Lower leg skin (tissue), 4 donors: ENCODE measurements at places on chromosomes 2 and 18.

DNA sequence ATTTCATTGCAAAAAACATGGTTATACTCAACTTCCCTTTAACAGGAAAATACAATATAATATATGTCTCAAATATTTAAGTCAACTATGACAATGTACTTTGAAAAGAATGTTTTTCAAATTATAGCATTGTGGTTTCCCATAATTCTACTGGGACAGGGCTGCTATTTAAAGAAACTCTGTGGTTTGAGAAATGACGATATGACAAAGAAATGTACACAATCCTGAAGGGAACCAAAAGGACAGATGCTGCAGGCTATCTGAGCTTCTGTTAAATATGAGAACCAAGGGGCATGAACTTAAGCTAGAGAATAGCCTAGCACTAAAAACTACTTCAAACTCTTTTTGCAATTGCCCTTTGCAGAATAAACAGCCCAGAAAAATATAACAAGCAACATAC is 415.9 kb downstream of the GRB14 start:
- DNase-seq: no peak

GRCh38 chr2:74043345-74044329 is 58.9 kb downstream of the TET3 start:
- no peak for DNase-seq

DNA sequence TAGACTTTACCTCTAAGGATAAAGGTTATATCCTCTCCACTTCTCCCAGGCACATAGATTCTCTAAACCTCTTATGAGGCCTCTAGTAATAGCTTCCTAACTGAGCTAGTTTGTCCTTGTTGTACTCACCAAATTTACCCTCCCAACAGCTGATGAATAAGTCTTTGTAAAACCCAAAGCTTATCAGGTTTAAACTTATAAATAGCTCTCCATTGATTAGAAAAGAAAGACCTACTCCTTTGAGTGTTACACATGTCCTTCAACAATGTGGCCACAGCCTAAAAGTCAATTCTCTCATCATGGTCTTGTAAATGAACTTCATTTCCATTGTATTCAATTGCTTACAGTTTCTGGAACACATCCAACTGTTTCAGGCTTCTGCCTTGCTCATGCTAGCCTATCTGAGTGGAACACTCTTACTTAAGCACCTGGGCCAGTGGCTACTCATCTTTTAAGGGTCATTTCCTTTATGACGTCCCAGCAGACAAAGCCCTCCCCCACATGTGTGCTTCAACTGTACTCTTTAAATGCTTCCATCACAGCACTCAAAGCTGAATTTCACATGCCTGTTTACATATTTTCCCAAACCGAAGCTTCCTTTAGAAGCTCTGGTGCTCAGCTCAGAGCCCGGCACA is 131.6 kb downstream of the CDH2 start:
- no peak for DNase-seq

DNA sequence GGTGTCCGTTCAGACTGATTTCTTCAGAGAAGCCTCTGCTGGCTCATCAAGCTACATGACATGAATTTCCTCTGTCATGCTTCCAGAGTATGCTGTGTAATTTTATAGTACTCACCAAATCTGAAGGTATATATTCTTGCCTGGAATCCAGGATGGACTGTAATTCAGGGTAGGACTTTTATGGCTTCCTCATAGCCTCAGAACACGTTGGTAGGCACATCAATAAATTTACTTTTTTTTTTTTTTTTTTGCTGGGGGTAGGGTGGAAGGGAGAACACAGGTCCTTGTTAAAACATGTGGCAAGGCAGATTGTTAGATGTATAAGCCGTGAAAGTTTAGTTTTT is 34.4 kb downstream of the MTA3 start:
- DNase-seq: no peak

GRCh38 chr2:178152033-178152432 is 39.8 kb downstream of the RBM45 start:
- no peak for DNase-seq

DNA sequence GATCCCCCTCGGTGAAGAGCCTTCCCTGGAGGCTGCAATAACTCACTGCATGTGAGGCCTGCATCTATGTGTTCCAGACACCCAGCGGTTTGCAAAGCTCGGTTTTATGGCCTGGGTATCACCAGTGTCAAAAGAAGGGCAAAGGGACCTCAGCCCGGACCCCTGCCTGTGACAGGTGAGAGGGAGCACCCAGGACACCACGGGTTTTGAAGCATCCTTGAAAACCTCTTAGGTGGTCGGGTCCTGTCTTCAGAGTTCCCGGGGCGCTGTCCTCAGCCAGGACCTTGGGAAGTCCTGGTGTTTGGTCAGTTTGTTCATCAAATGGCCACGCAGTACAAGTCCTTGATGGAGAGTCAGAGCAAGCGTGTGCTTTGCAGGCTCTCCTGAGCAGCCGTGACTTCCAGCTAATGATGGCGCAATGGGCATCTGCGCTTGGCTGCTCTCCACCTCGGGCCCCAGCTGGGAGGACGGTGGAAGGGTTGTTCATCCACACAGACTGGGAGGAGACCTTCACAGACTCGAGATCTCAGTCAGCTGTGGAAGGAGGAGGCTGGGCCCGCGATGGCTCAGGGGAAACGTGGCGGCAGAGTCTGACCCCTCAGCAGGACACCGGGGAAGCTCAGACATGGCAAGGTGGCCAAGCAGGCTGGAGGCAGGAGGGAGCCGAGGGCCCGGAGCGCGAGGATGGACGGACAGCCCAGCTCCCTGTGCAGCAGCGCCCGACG is 113.1 kb upstream of the GPC1 start:
- no peak for DNase-seq

- DNase-seq: no peak
Measured at GRCh38 chr18:14015416-14015815, 100.1 kb upstream of the MC2R start.

GRCh38 chr2:109517118-109517889 is 96.5 kb downstream of the SEPTIN10 start:
- DNase-seq: no peak

DNA sequence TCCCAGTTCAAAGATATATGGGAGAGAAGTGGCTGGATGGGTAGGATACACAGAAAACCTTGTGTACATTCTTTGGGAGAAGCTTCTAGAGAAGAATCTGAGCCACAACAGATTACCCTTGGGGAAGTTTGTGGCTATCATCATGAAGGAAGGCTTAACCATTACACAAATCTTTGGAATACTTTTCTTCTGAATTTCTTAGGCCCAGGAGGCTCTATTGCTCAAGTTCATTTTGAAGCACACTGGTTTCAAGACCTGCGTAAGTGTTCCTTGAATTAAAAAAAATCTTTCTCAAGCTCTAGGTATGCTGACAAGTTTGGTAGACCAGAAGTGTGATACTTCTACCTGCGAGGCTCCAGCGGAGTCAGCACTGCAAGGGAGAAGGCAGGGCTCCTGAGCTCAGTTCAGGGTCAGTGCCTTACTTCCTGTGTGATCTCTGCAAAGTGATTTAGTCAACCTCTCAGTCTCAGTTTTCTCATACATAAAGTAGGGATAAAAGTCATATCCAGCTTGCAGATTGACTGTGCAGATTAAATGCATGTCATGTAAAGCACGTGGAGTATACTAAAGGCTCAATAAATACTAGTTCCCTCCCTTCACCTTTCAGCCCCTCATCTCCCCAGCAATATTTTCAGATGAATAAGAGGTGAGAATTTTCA is 438.6 kb downstream of the DLGAP1 start:
- no peak for DNase-seq

GRCh38 chr18:63253014-63253413 is 66.6 kb downstream of the BCL2 start:
- DNase-seq: no peak

- DNase-seq: no peak
Measured at GRCh38 chr2:239781454-239781853, 243.7 kb downstream of the NDUFA10 start.

DNA sequence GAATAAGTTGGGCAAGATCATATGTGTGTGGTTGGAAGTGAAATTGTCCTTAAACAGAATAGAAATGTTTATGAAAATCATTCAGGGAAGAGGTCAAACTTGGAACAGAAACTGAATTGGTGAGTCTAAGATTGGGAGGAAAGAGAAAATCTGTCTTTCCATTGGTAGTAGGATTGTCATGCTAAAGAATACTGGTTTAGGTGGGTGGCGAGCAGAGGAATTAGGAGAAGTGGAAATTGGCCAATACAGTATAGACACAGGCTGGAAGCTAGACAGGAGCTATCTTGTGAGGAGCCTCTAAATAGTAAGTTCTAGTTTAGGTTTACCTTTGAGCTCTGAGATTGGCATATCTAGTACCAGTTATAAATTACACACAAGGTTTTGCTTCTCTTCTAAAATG is 80.9 kb upstream of the KYNU start:
- no peak for DNase-seq

DNA sequence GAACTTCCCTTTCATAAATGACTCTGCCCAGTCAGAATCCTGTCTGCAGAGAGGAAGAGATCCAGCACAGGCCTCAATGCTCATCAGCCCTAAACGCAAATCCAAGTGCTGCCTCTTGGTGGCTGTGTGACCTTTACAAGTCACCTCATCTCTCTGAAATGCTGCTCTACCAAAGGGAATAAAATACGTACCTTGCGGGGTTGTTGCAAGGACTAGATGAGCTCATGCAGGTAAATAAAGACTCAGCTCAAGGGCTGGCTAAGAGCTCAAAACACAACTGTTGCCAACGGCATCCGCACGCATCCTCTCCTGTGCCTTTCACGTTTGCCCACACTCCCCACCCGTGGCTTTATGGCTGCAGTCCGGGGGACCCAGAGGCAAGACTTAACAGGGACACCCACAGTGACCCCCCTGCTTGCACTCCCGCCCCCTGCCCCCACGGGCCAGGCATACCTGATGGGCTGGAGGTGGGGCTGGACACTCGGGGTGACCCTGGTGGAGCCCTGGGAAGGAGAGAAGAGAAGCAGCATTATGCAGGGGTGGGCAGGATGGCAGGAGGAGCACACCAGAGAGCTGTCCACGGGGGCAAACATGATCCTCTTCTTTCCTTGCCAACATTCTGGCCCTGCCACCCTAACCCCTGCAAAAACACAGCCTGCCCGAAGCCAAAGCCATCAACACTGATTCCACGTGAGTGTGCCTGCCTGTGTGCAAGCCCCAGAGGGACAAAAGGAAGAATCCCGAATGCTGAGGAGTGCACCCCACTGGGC is 102.6 kb downstream of the TNS1 start:
- DNase-seq: no peak

DNA sequence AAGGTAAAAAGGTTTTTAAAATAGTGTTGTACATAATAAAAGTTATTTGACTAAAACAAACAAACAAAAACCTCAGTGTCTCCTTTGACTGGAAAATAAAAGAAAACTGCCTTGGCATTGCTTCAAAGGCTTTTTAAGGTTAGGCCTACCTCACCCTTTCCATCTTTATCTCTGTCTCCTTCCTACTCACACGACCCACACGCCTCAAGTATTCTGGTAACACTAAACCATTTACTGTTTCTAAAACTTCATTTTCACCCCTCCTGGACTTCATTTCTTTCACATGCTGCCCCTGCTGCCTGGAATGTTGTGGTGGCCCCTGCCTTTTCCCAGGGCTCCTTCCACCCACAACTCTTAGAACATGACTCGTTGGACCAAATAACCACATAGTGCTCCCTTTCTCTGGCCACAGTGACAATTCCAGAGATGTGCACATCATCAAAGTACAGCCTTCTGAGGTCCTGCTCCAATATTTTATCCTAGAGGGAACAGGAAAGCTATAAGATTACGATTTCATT is 54.0 kb downstream of the ERBB4 start:
- DNase-seq: no peak

DNA sequence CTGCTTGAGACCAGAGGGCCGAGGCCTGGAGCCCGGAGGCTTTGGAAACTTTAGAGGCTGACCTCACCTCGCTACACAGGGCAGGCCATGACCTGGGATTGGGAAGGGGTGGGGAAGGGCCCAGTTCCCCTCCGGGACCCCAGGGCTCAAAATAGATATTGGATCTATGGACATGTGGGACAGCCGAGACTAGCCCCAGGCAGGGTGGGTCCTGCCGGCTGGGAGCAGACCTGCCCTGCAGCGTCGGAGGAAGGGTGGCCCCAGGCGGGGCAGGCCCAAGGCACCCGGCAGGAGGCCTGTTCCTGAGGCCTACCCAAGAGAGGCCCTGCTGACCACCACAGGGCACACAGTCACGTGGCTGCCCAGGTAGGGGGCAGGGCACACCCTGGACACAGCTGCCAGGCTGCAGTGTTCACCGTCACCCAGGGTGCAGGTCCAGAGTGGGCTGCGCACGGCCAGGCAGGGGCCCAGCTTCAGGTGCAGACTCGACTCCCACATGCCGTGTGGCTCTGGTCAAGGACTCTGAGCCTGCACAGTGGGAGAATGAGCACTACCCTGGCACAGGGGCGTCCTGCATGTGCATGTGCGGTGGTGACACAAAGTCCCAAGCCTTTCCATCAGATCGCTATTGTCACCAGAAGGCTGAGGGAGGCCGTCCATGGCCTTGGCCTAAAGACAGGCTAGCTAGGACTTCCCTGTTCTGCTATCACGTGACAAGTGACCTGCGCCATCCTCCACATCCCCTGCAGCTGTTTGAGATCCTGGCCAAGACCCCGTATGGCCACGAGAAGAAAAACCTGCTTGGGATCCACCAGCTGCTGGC is 13.2 kb downstream of the ANO7 start:
- DNase-seq: no peak

DNA sequence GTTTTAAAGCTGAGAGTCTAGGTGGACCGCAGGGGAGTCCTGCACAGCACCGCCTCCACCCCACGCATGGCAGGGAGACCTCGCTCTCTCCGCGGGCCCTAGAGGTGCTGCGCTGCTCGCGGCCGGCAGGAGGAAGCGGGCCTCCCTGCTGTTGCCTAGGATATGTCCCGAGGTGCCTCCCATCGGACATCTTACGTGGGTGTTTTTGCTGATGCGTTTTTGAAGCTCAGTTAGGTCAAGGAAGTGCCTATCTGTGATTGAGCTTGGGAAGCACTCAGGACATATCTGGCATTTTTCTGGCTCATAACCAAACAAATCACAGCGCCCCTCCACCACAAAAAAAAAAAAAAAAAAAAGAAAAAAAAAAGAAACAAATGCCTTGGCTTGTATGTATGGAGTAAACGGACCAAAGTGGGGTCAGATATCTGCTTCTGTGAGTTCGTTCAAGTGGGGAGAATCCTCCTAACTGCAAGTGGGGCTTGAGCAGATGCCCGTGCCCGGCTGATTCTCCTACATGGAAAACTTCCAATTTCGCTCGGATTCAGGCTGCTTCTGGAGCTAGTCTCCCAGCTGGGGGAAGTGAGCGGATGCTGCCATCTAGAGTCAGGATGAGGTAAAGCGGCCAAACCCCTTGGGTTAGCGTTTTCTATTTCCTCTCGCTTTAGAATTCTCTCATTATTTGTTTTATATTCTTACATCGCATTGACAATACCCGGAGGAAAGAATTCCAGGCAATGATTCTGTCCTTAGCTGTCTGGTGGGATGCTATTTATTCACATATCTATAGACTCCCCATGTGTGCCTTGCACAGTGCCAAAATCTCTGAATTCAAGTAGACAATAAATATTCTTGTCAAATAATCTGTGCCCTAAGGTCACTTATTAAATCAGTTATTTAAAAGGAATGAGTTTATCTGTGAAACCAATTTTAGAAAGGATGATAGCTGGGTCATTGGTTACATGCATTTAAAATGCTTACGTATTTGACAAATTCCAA is 95.3 kb downstream of the CD8B2 start:
- DNase-seq: peak; percentile 92
